ENCODE measurements at places on chromosomes 3 and 15.

GRCh38 chr3:165464736-165465135 lies 268.6 kb upstream of the SLITRK3 start:
- no peak for DNase-seq

DNA sequence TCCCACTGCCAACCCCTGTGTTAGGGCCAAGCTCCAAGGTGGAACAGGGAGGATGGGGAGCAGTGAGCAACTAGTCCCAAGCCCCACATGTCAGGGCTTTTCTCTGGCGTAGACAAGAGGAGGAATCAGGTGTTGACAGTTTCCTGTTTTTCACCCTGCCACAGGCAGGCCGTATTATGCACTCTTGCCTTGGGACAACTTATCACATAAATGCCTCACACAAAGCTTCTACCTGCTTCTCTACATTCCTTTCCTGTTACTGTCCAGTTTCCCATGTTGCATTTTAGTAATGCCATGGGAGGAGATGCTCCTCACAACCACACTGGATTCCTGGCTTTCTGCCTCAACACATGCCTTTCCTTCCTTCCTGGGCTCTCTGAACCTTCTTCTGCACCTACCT lies 381.2 kb upstream of the ATP11B start:
- DNase-seq, result no peak

- DNase-seq, result peak; percentile 21
Observed at GRCh38 chr3:24678421-24678865, 183.8 kb upstream of the THRB start.

GRCh38 chr3:30286811-30287210 lies 319.6 kb upstream of the TGFBR2 start:
- no peak for DNase-seq

DNA sequence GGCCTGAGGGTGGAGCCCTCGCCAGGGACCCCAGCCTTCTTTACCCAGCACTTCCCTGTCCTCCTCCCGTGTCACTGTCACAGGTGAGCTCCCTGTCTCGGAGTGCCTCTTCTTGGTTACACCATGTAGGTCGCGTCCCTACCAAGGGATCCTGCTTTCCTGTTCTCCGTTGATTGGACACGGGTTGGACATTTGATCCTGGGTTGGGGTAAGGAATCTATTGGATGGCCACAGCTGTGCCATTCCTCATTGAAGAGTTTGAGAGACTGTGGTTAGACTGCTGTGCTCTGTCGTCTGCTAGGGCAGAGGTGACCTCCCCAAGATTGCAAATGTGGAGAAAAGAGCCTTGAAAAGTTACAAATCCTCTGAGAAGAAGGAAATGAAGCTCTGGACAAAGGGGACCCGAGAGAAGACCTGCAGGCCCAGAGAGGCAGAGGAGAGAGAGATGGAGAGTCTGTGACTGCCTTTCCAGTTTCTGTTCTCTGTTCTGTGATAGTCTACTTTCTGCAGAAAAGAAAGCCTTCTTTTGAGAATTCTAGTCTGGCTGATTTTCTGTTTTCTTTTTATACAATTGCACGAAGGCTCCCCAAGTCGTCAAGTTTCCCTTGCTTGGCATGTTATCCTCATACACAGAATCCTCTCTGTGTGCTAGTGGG lies 325.7 kb upstream of the RGMA start:
- no peak for DNase-seq

DNA sequence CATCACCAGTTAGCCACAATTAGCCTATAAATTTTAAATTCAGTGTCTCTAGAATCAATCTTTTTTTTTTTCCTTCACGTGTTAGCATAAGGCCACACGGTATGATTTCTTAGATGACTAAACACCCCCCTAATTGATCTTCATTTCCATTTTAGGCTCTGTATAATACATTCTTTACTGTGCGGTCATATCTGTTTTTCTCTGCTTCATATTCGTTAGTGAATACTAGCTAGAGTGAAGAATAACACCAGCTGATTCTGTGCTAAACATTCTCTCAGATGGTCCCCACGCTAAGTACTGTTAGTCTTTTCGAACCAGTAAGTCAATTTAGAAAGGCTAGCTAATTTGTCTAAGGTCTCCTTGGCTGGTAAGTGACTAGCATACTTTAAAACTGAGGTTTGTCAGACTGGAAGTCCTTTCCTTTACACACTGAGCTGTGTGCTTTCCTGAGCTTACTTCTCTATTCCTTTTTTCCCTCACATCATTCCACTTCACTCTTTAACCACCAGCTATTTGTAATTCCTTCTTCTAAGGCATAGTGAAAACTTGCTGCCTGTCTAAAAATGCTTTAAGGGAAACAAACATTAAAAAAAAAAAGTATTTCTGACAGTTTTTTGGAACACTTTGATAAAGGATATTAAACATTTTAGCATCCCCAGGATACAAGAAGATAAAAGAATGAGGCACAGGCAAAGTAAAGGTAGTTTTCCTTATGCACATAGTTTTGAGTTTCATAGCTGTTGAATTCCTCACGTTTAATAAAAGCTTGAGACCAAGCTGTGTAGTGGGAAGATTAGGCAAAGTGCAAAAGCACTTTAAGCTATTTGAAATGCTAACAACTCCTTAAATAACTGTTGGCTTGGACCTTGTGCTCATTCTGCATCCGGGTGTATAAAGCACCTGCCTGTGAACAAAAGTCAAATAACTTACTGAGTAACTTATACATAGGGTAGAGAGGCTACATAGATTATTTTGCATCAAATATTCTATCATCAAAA lies 17.1 kb downstream of the ZFAND6 start:
- no peak for DNase-seq

- DNase-seq, result no peak
Observed at GRCh38 chr3:114860531-114860930, 286.6 kb downstream of the ZBTB20 start.

- DNase-seq, result no peak
Observed at GRCh38 chr15:58462973-58463663, 31.3 kb downstream of the LIPC start.

GRCh38 chr3:146991907-146992306 lies 386.8 kb upstream of the PLSCR5 start:
- DNase-seq, result no peak

All from stimulated activated CD4-positive, alpha-beta T cell treated with anti-CD3 and anti-CD28 coated beads, Interleukin-1b, Interleukin-23, amount 100 ng/mL, for 48 hours (primary cell).